ENCODE measurements at places on chromosomes 13 and 19. TPM values are rescaled to one million over a fixed set of nuclear protein-coding genes. Genes with fewer than 3 reads are reported as not detected.

The NUMBL gene
- 1.2 TPM for polyA plus RNA-seq

The SIGLEC12 gene
- not detected for polyA plus RNA-seq

The TYK2 gene
- 33.4 TPM for polyA plus RNA-seq

The KLF12 gene
- 20.0 TPM for polyA plus RNA-seq

The INTS6 gene
- 25.1 TPM for polyA plus RNA-seq

The CPAMD8 gene
- polyA plus RNA-seq = 1.1 TPM

The FOSB gene
- 11.0 TPM for polyA plus RNA-seq

The NLRP11 gene
- not detected for polyA plus RNA-seq

The S1PR2 gene
- polyA plus RNA-seq = 0.48 TPM

The SNRPA gene
- 60.4 TPM for polyA plus RNA-seq

The FGF9 gene
- 1.3 TPM for polyA plus RNA-seq

The IGSF23 gene
- polyA plus RNA-seq = not detected

The CELF5 gene
- polyA plus RNA-seq = not detected

The RASAL3 gene
- polyA plus RNA-seq = 159 TPM

The ZNF471 gene
- not detected for polyA plus RNA-seq

The ACP5 gene
- 8.4 TPM for polyA plus RNA-seq

The CYP4F2 gene
- not detected for polyA plus RNA-seq

The GADD45B gene
- polyA plus RNA-seq = 43.8 TPM

The NDUFA11 gene
- polyA plus RNA-seq = 395 TPM

The ATP8A2 gene
- 0.69 TPM for polyA plus RNA-seq

The SLITRK5 gene
- polyA plus RNA-seq = not detected

The ZNF470 gene
- polyA plus RNA-seq = 1.7 TPM

The TNFAIP8L1 gene
- 5.6 TPM for polyA plus RNA-seq

The ZSCAN22 gene
- polyA plus RNA-seq = 1.4 TPM

The LINGO3 gene
- polyA plus RNA-seq = 5.1 TPM

The ZNF628 gene
- polyA plus RNA-seq = 0.26 TPM

The IQCN gene
- 0.06 TPM for polyA plus RNA-seq

The CBARP gene
- polyA plus RNA-seq = not detected

The SERPINE3 gene
- not detected for polyA plus RNA-seq

The WDR62 gene
- not detected for polyA plus RNA-seq

The FGF14 gene
- polyA plus RNA-seq = not detected

The SIAH3 gene
- 0.06 TPM for polyA plus RNA-seq

The EBPL gene
- polyA plus RNA-seq = 57.0 TPM

The FGF21 gene
- not detected for polyA plus RNA-seq

The NTN5 gene
- 0.25 TPM for polyA plus RNA-seq

The ZNF541 gene
- 0.27 TPM for polyA plus RNA-seq

The HIPK4 gene
- not detected for polyA plus RNA-seq

The MAMSTR gene
- polyA plus RNA-seq = 0.28 TPM

The FAM32A gene
- 183 TPM for polyA plus RNA-seq

The HCN2 gene
- polyA plus RNA-seq = 0.03 TPM

The ZNF526 gene
- 3.9 TPM for polyA plus RNA-seq

The OR10H1 gene
- not detected for polyA plus RNA-seq

The GNG7 gene
- polyA plus RNA-seq = 4.2 TPM

The IL27RA gene
- 83.9 TPM for polyA plus RNA-seq

The BEST2 gene
- not detected for polyA plus RNA-seq

The MEIOSIN gene
- not detected for polyA plus RNA-seq

The RTBDN gene
- polyA plus RNA-seq = not detected

The PRSS57 gene
- not detected for polyA plus RNA-seq

The PTPRS gene
- 0.88 TPM for polyA plus RNA-seq

The IFNL4 gene
- 0.17 TPM for polyA plus RNA-seq

The SCGB2B2 gene
- polyA plus RNA-seq = not detected

The TEKTIP1 gene
- polyA plus RNA-seq = 0.45 TPM

The TEX26 gene
- not detected for polyA plus RNA-seq

The FREM2 gene
- not detected for polyA plus RNA-seq

The MADCAM1 gene
- 0.17 TPM for polyA plus RNA-seq

The UHRF1 gene
- polyA plus RNA-seq = 0.09 TPM

The PSG1 gene
- polyA plus RNA-seq = not detected

The ADGRE2 gene
- polyA plus RNA-seq = not detected
